ENCODE measurements at places on chromosomes 7 and 10. TPM values are rescaled to one million over a fixed set of nuclear protein-coding genes. Genes with fewer than 3 reads are reported as not detected.

ABCB1 gene
- 1.4 TPM for total RNA-seq

OPN1SW gene
- total RNA-seq, result not detected

TUBAL3 gene
- not detected for total RNA-seq

GRCh38 chr10:95517536-95518454, 43.4 kb downstream of the SORBS1 start:
- H3K36me3 ChIP-seq, result no peaks in the 10 kb centered on the region
- H3K4me3 ChIP-seq, result no peak overlapping the region
- no peaks in the 10 kb centered on the region for H3K27me3 ChIP-seq

GRCh38 chr10:65544756-65545155, 1381.1 kb upstream of the LRRTM3 start:
- no peaks in the 10 kb centered on the region for H3K36me3 ChIP-seq
- DNase-seq, result no peak
- H3K4me1 ChIP-seq, result no peaks in the 10 kb centered on the region

DNA sequence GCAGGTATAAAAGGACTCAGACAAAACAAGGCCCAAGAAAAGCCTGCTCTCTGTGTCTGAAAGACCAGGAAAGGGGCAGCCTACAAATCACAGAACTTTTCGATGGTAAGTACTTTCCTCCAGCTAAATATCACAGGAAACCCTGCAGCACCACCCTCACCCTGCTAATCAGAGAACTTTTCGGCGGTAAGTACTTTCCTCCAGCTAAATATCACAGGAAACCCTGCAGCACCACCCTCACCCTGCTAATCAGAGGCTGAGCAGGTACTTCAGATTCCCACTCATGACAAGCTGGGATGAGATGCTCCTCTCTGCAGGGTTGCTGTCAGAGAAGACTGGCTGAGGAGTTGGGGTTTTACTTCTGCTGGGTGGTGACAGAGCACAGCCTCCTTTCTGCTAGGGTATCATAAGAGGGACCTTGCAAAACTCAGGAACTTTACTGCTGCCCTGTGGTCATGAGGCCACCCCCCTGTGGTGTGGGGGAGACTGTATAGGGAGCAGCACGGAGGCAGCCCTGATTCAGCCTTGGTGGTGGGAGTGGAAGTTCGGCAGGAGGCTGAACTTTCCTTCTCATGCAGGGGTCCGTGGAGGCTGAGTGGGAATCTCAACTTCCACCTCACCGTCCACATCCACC, 7.2 kb downstream of the WDR37 start:
- DNase-seq, result no peak
- peaks cover 25% of the 10 kb centered on the region for H3K4me1 ChIP-seq
- no peak overlapping the region for H3K27ac ChIP-seq
- no peaks in the 10 kb centered on the region for H3K27me3 ChIP-seq
- no peaks in the 10 kb centered on the region for H3K36me3 ChIP-seq

- H3K36me3 ChIP-seq, result peaks cover 28% of the 10 kb centered on the region
- H3K4me1 ChIP-seq, result no peaks in the 10 kb centered on the region
- no peaks in the 10 kb centered on the region for H3K27me3 ChIP-seq
- H3K27ac ChIP-seq, result no peak overlapping the region
Measured at GRCh38 chr7:86904949-86905834, 154.3 kb downstream of the ELAPOR2 start.

Measured in psoas muscle (tissue), 8 donors.